CD8-positive, alpha-beta T cell (primary cell): ENCODE measurements at places on chromosomes 1 and 21. TPM values are rescaled to one million over a fixed set of nuclear protein-coding genes. Genes with fewer than 3 reads are reported as not detected.

RGSL1 gene
- not detected for total RNA-seq

GRIK3 gene
- total RNA-seq: not detected

ANKRD35 gene
- not detected for total RNA-seq

EPHA10 gene
- not detected for total RNA-seq

SYPL2 gene
- not detected for total RNA-seq

ASCL5 gene
- total RNA-seq: 0.73 TPM

PLEKHN1 gene
- total RNA-seq: 0.60 TPM

USH2A gene
- total RNA-seq: not detected

CLIC6 gene
- total RNA-seq: 0.08 TPM

- no peak for DNase-seq
These were observed 357 bp upstream of the TXLNA start for GRCh38 chr1:32179193-32179442.

DNA sequence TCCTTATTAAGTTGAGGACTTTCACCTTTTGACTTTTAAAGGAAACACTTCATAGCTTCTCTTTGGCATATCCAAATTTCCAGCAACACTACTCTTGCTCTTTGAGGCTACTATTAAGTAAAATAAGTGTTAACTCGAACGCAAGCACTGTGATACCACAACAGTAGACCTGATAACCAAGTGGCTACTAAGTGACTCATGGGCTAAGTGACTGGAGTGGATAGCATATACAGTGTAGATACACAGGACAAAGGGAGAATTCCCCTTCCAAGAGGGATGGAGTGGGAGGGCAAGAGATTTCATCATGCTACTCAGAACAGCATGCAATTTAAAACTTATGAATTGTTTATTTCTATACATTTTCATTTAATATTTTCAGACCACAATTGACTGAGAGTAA is 9.8 kb upstream of the KCNA3 start:
- DNase-seq: no peak

GRCh38 chr21:46008893-46009621 is 27.5 kb downstream of the COL6A1 start:
- no peak for DNase-seq

- no peak for DNase-seq
These were observed 2.3 kb downstream of the ANP32E start for GRCh38 chr1:150233359-150234308.

GRCh38 chr1:216186816-216187215 is 236.4 kb downstream of the USH2A start:
- no peak for DNase-seq

DNA sequence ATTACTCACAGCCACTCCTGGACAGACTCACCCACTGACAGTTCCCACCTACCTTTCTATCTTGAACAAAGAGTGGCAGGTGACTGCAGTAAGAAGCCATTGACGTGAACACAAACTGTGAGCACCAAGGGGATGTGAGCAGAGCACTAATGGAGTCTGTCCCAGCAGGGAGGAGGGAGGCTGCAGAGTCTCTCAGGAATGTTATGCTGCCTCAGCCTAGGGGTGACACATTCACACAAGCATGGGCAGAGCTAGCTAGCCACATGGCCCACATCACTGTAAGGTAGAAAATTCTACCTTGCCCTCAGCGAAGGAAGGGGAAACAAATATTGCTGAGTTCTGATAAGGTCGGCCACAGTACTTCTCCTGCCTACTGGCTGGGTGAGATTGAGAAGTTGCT is 56.8 kb upstream of the PTGFRN start:
- no peak for DNase-seq

GRCh38 chr1:38464071-38464661 is 395.4 kb downstream of the RRAGC start:
- no peak for DNase-seq

DNA sequence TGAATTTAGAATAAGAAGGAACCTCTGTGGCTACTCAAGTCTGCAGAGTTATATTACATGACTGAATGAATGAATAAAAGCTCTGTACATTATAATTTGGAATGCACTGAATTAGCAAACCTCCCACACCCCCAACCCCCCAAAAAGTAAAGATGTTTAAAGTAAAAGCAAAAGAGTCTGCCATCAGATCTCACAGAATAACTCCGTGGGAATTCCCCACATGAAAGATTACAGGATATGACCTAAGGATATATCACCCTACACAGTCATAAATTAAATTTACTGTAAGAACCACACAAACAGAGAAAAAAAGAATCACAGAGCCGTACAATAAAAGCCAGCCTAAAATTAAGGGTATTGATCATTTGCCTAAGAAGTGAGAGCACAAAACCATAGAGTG is 587.3 kb downstream of the PTPRC start:
- no peak for DNase-seq

GRCh38 chr21:34545079-34545884 is 33.3 kb upstream of the KCNE1 start:
- DNase-seq: no peak

- no peak for DNase-seq
These were observed 60.8 kb upstream of the ROR1 start for GRCh38 chr1:63713041-63713440.

DNA sequence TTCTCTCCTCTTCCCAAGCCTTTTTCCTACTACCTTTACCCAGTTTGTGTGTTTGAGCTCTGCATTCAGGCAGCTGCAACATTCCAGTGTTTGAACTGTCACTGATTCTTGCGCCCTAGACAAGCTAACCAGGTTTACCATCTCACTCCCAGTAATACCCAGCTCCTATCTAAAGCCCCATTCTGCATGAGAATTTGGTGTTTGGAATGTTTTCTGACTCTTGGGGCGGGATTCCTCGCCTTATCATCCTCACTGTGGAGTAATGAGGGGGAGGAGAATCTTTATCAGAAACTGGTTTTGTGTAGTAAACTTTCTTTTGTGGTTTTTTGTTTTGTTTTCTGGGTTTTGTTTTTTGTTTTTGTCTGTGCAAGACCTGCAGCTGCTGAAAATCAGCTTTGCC is 36.5 kb downstream of the NCF2 start:
- DNase-seq: no peak

- DNase-seq: no peak
These were observed 36.4 kb upstream of the BCL9 start for GRCh38 chr1:147504801-147505311.
